ENCODE measurements at places on chromosomes 2 and 18.

- DNase-seq = no peak
Observed at GRCh38 chr18:57585855-57586250, 649 bp downstream of the FECH start.

DNA sequence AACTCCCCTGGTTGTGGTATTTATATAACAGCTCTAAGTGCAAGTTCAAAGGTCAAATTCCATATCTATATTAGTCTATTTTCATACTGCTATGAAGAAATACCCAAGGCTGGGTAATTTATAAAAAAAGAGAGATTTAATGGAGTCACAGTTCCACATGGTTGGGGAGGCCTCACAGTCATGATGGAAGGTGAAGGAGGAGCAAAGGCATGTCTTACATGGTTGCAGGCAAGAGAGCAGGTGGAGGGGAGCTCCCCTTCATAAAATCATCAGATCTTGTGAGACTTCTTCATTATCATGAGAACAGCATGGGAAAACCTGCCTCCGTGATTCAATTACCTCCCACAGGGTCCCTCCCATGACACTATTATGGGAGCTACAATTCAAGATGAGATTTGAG, 179.6 kb upstream of the FBXO11 start:
- DNase-seq = no peak

- no peak for DNase-seq
Observed at GRCh38 chr2:117674172-117674571, 140.3 kb upstream of the DDX18 start.

DNA sequence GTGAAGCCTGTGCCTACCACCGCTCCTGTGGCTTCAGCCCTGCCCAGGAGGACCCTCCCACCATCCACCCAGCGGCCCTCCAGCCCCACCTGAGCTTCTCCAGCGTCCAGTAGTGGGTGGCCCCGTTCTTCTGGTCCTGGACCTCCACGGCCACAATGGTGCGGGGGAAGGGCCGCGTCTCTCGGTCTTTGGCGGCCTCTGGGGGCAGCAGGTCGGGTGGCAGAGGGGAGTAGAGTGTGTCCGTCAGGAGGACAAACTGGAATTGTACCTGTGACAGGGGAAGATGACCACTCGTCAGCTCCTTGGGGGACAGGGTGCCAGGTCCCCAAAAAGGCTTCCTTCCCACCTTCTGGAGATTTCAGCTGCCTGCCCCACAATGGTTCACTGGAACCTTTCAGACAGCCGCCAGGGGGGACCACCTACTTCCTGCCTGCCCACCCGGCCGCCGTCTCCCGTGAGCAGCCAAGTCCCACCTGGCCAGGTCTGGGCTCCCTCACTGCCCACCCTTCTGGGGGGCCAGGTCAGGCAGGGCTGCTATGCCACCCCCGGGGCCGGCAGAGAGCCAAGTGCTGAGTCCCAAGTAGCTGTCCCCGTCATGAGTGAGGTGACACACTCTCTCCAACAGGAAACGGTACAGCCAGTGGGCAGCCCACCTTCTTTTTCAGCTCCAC, 59.3 kb downstream of the KIF1A start:
- DNase-seq = no peak

DNA sequence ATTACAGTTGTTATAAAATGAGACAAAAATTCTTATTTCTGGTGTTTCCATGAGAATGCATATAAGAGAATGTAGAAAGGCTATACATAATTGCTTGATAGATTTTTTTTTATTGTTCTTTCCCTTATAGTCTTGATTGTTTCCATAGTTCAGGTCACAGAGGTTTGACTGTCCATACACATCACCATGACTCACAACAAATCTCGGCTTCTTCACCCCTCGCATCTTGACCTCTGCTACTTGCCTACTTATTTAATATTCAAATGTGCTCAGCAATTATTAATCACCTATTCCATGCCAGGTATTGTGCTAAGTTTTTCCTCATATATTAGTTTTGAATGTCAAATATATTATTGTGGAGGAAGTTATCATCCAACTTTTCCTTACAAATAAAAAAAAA, 789.6 kb downstream of the RNF144A start:
- no peak for DNase-seq

GRCh38 chr18:29840089-29840488, 1202.5 kb downstream of the DSC3 start:
- DNase-seq = no peak

DNA sequence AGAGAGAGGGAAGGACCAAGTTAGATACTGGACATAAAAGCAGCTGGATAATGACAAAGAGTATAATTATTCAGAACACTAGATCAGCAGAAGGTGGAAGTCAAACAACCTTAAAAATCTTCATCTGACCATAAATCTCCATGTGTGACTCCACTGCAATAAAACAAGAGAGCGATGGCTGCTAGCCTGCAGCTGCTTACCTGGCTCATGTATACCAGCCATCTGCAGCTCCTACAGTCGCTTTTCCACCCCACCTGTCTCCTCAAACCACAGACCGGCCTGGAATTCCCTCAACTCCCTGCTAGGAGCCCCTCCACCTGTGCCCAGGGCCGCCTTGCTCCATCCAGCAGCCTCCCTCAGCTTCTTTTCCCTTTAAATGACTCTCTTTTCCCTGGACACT, 64.5 kb downstream of the SLC4A5 start:
- DNase-seq = no peak

- no peak for DNase-seq
Observed at GRCh38 chr2:7109533-7109885, 192.3 kb downstream of the RNF144A start.

GRCh38 chr2:191844706-191845105, 2.2 kb downstream of the CAVIN2 start:
- no peak for DNase-seq

GRCh38 chr2:43060390-43061016, 165.9 kb downstream of the ZFP36L2 start:
- DNase-seq = no peak

DNA sequence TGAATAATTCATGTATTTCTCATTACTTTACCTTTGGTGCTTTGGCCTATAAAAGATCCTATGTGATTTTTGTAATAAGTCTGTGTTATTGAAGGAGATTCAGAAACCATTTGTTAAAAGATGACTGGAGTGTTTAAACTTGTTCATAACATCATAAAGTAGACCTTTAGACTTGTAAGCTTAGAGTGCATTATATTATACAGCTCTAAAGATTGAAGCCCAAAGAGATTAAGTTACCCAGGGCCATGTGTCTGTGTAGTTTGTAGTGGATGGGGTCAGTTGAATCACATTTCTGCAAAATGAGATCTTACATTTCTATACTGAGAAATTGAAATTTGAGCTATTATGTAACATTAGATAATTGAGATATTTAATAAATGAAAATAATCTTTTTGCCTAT, 60.2 kb upstream of the STON1 start:
- DNase-seq = no peak

DNA sequence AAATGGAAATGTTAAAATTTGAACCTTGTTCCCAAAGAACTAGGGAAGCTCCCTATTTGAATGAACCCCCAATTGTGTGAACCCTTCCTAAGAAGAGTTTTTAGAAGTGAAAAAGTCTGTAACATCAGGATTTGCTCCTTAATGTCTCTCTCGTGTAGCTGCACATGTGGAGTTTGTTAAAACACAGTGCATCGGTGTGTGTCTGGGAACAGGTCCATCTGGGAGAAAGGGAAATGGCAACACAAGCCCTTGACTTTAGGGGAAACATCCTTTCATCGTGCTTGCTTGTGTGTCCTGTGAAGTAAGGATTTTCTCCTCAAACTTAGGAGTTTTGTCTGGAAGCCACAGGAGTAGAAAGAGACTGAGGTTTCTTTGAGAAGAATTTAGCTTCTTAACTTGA, 203.9 kb downstream of the PRKCE start:
- no peak for DNase-seq

- no peak for DNase-seq
Observed at GRCh38 chr18:69491576-69491975, 90.9 kb downstream of the DOK6 start.

DNA sequence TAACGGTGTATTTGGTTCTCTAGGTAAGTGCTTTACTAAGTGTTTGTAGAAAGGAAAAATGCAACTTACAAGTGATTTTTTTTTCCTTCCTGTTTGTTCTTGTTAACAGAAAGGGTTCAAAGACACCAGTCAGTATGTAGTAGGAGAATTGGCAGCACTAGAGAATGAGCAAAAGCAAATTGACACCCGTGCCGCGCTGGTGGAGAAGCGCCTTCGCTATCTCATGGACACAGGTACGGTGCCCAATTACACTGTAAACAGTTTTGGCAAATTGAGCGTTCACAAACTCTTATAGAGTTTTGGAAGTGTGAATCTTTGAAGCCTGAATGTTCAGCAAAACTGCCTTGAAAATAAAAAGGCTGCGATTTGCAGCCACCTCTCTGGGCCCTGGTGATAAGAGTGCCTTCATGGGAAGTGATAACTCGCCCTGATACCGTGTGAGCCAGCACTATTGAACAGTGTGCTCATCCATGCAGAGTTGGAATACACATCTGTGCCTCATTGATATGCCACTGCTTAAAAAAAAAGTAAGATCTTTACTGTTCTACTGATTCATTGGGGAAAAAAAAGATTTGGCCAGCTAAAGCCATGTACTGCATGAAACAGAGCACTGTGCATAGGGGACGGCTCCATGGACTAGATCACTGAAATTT, 54.0 kb upstream of the OTX1 start:
- DNase-seq = no peak

GRCh38 chr2:157918319-157918718, 42.2 kb upstream of the ACVR1 start:
- no peak for DNase-seq

GRCh38 chr2:238060096-238060541, 682 bp upstream of the SCLY start:
- no peak for DNase-seq

GRCh38 chr2:117378653-117379052, 435.8 kb upstream of the DDX18 start:
- no peak for DNase-seq

GRCh38 chr2:63580651-63581297, 7.5 kb downstream of the WDPCP start:
- no peak for DNase-seq

Data from NCI-H526 treated with DMSO at 0.1 percent for 48 hours (cell line).